ENCODE measurements at places on chromosomes 1 and 21.

DNA sequence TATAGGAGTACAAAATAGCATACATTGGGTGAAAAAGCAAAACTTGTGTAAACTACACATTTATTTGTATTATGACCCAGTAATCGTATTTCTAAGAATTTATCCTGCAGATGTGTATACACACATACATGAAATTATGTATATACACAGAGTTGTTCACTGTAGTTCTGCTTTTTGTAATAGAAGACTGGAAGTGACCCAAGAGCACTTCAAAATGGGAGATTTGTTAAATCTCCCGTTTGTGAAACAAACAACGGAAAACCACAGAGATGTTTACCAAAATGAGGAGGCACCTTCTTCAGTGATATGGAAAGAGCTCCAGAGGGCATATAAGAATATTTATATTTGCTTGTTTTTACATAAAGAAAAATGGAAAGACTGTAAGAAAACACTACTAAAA, 18.0 kb upstream of the MNDA start:
- no peak for DNase-seq

- no peak for DNase-seq
These were observed 528.7 kb upstream of the PLXNA2 start for GRCh38 chr1:208772891-208773290.

DNA sequence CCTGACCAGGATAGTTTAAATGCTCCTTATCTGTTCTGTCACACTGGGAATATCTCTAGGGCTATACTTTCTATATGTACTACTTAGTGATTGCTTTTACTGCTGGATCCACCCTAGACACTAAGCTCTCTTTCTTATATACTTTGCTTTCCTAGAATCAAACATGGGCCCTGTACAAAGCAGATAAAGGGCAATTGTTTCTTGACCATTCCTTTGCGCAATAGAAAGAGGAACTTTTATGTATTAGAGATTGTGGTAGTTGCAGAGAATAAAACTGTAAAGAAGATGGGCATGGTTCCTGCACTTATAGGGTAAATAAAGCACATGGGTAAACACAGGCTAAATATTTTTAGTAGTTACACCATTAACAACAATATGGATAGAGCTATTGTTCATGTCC, 58.8 kb downstream of the ATP6V1G3 start:
- DNase-seq = no peak

- no peak for DNase-seq
These were observed 54.4 kb downstream of the NTMT2 start for GRCh38 chr1:170200161-170200560.

DNA sequence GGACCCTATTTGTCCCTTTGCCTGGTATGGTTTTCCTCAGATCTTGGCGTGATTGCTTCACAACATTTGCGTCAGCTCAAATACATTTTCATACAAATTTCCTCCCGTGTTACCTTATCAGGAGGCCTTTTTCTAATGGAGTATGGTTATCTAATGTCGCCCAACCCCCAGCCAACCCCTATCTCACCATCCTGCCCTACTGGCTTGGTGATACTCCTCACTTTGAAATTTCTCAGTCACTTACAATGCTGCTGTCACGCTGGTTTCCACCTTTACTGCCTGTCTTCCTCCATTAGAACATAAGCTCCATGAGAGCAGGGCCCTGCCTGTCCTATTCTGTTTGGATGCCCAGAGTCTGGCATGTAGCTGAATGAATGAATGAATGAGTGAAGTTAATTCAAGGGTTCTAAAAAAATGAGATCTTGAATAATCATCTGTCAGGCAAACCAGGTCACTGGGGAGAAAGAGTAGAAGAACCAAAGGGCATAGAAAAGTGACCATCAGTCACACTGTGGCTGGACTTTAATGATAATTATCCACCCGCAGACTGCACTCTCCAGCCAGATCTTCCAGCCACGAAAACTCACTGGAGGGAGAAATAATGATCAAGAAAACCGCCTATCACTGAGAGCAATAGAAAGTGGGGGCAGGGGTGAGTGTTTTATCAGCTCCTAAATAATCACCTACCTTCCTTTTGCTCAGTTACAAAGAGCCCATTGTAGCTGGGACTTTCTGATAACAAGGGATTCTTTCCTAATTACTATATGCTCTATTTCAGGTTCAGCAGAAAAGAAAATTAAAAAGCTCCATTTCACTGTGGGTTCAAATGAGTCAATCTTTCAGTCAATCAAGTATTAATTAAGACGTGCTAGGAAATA, 21.3 kb downstream of the KIAA0040 start:
- DNase-seq = no peak

GRCh38 chr1:113519556-113519955, 129.2 kb downstream of the MAGI3 start:
- no peak for DNase-seq
